ENCODE measurements at places on chromosomes 5 and 9.

- DNase-seq = no peak
Observed at GRCh38 chr9:83119873-83120272, 56.9 kb upstream of the RASEF start.

GRCh38 chr5:170960567-170960966 lies 98.7 kb downstream of the RANBP17 start:
- no peak for DNase-seq

DNA sequence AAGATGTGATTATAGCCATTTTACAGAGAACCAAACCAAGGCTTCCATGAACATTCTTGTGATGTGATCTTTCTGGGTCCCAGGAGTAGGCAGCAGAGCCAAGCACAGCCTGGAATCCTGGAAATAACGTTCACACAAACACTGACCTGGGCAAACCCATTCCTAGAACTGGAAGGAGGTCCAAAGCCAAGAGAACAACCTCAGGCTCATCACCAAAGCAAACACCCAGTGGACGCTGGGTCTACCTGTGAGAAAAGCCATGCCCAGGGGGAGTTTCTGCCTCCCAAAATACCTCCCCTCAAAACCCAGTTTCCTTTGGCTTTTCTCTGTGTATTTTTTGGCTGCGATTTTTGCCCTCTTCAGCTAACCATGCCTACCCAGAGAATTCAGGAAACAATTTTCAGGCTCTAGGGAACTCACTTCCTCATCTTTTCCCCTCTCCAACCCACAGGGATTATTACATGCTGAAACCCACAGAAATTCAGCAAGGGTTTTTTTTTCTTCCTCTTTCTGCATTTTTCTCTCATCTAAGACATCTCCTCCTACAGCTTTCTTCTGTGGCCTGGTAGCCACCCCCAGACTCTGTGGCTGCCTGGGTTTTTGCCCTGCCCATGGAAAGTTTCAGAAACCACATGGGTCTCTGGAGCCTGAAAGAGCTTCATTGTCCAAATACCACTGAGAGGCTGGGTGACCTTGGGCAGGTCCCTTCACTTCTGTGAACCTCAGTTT lies 75.0 kb downstream of the TNC start:
- DNase-seq = no peak

DNA sequence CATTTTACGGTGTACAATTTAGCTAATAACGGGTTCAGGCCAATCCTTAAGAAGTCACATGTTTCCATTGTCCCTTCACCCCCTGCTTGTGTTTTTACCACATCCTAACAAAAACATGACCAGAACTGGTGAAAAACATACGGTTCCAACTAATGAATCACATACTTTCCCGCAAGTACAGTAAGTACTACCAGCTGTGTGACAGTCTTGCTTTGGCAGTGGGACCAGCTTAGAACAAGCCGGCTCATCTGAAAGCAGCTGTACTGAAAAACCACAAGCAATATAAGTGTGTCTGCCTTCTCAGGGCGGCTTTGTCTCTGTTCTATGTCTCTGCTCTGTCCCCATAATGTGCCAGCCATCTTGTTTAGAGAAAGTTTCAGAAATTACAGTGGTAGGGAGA lies 242.5 kb downstream of the BNC2 start:
- DNase-seq = peak; percentile 87

- DNase-seq = peak; percentile 56
Observed at GRCh38 chr9:137218754-137219271, 3.2 kb downstream of the RNF208 start.

- peak; percentile 57 for DNase-seq
Observed at GRCh38 chr5:122942164-122942914, 94.2 kb downstream of the PPIC start.

- DNase-seq = no peak
Observed at GRCh38 chr5:180817893-180818674, 15.5 kb upstream of the MGAT1 start.

GRCh38 chr5:56508249-56508648 lies 275.1 kb upstream of the ANKRD55 start:
- DNase-seq = no peak

- DNase-seq = no peak
Observed at GRCh38 chr5:107935645-107936044, 264.9 kb upstream of the EFNA5 start.

DNA sequence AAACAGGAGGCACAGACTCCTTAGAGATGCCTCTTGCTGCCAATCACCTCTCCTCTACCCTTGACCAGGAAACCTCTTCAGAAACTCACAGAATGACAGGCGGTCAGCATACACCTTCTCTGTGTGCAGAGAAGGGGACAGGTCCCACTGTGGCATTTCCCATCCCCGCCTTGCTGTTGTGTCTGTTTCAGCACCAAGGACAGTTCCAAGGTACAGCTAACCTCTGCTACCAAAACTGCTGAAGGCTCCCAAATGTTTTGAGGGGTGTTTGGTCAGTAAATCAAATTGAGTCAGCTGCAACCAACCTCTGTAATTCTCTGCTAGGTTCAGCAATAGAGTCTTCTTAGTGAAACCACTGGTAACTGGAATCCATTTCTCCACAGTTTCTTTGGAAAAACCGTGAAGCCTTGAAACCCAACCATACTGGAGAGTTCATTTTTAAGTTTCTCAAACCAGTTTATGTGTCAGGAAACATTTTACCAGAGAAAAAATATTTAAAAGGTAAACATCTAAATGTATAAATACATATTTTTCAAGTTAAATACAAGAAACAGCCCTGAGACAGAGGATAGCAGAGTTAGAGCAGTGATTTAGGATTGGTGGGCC lies 122.0 kb downstream of the DRD1 start:
- peak; percentile 28 for DNase-seq

GRCh38 chr5:6858419-6858818 lies 145.2 kb downstream of the TENT4A start:
- DNase-seq = no peak

GRCh38 chr5:32410630-32411029 lies 33.9 kb downstream of the ZFR start:
- DNase-seq = no peak

DNA sequence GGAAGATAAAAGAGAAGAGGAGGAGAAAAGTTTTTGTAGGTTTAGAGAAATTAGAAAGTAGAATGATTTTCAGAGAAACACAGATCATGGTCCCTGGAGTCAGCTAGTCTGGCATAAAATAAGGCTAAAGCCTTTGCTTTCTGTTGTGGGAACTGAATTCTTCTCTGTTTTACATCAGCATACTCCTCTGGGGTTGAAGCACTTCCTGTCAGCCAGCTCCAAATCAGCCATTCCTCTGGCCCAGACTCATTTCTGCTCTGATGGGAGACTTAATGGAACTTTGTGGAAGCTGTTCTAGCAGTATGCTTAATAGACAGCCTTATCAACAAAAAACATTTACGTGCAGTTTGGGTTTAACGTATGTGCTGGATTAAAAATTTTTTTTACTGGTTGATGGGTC lies 143.2 kb downstream of the HMHB1 start:
- DNase-seq = no peak

- no peak for DNase-seq
Observed at GRCh38 chr5:68002836-68003235, 212.7 kb upstream of the PIK3R1 start.

- peak; percentile 96 for DNase-seq
Observed at GRCh38 chr5:56011835-56012234, 17.1 kb upstream of the IL6ST start.

DNA sequence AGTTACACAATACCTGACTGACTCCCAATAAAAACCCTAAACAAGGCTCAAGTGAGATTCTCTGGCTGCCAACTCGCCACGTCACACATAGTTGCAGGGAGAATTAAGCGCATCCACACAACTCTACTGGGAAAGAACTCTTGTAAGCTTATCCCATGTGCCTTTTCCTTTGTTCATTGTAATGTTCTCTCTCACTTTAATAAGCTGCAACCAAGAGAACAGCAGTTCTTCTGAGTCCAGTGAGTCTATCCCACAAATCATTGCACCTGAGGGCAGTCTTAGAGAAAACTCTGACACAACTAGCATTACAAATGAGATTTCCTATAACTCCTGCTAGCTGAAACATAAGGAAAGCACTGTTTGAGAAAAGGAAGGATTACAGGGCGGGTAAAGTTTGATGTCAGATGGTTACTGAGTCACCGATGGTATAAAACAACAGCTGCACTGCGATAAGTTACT lies 27.4 kb downstream of the CENPK start:
- DNase-seq = no peak

- no peak for DNase-seq
Observed at GRCh38 chr9:97531888-97532376, 30.5 kb downstream of the TMOD1 start.

DNA sequence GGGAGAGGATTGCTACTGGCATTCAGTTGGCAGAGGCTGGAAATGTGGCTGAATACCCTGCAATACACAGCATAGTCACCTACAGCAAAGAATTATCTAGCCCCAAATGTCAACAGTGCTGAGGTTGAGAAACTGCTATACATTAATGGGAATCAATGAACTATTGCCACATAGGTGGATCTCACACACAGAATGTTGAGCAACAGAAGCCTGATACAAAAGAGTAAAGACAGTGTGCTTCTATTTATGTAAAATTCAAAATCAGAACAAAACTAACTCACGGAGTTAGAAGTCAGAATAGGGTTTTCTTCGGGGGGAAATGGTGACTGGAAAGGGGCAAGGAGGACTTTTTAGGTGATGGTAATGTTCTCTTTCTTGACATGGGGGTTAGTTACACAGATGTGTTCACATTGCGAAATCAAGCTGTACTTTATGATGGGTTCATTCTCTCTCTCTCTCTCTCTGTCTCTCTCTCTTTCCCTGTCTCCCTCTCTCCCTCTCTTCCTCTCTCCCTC lies 45.7 kb upstream of the PANK3 start:
- no peak for DNase-seq

- no peak for DNase-seq
Observed at GRCh38 chr9:83469722-83470121, 68.5 kb downstream of the FRMD3 start.

DNA sequence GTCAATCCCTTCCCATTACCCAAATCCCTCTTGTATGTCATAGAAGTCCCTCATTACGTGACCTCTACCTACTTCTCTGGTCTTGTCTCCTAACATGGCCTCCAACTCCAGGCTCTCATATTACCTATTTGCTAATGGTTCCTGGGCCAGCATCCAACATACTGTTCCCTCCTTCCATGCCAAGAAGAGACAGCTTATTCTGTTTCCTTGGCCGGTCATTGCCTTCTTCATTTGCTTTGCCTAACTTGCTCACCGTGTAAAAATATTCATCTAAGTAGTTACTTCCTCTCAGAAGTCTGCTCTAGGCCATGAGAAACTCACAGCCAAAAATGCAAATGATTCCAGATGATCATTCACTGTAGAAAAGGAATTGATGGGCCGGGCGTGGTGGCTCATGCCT lies 8.9 kb upstream of the IL6ST start:
- no peak for DNase-seq

GRCh38 chr5:143147902-143148301 lies 255.6 kb downstream of the NR3C1 start:
- no peak for DNase-seq

DNA sequence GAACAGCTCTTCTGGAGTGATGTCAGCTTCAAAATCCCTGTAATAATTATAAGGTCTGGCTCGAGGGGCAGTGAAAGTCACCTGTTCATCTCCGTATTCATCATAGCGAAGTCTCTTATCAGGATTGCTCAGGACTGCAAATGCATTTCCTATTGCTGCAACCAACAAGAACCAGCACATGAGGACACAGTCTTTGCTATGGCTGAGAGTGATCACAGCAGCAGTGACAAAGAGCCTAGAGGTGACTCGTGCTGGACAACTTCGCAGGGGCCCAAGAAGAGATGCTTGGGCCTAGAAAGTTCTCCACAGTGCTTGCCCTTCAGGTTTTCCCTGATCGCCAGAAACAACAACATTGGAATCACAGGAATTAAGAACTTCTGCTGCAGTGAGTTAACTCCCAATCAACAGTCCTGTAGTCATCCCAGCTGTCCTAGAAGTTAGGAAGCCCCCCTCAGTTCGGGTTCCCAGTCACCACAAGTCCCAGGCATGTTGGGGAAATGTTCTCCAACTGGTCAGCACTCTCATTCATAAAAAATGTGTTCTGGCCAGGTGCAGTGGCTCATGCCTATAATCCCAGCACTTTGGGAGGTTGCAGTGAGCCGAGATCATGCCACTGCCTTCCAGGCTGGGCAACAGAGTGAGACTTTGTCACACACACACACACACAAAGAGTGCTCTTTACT lies 13.0 kb downstream of the DNAJC18 start:
- DNase-seq = peak; percentile 60

DNA sequence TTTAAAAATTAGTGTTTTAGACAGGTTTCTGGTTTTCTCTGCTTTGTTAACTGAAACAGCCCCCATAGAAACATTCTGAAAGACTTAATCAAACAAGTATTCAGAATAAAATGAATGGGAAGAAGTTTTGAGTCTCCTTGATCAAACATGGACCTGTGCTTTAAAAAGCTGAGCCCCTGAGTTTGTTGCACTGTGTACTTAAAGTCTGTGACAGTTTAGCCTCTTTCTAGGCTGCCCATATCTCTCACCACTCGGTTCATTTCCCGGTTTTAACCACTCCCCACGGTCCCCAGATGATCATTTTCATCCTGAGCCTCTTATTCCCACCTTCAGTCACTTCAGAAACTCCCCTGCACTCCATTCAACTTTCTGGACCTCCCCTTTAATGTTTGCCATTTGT lies 215.9 kb upstream of the DMRT1 start:
- DNase-seq = no peak
